PC-3 (cell line): ENCODE measurements at places on chromosomes 12 and 14. TPM values are rescaled to one million over a fixed set of nuclear protein-coding genes. Genes with fewer than 3 reads are reported as not detected.

BDKRB2 gene
- total RNA-seq, result 0.06 and 0.07 TPM in 2 replicates

RDH12 gene
- total RNA-seq, result not detected in 2 replicates

NAV3 gene
- total RNA-seq, result 1.6 and 6.8 TPM in 2 replicates

COCH gene
- total RNA-seq, result 2.5 and 4.2 TPM in 2 replicates

DNAJC22 gene
- 12.9 and 16.8 TPM in 2 replicates for total RNA-seq

APPL2 gene
- total RNA-seq, result 36.2 and 42.2 TPM in 2 replicates

VRTN gene
- total RNA-seq, result not detected in 2 replicates

OTX2 gene
- not detected in 2 replicates for total RNA-seq
